ENCODE measurements at places on chromosomes 1 and 21. TPM values are rescaled to one million over a fixed set of nuclear protein-coding genes. Genes with fewer than 3 reads are reported as not detected.

DNA sequence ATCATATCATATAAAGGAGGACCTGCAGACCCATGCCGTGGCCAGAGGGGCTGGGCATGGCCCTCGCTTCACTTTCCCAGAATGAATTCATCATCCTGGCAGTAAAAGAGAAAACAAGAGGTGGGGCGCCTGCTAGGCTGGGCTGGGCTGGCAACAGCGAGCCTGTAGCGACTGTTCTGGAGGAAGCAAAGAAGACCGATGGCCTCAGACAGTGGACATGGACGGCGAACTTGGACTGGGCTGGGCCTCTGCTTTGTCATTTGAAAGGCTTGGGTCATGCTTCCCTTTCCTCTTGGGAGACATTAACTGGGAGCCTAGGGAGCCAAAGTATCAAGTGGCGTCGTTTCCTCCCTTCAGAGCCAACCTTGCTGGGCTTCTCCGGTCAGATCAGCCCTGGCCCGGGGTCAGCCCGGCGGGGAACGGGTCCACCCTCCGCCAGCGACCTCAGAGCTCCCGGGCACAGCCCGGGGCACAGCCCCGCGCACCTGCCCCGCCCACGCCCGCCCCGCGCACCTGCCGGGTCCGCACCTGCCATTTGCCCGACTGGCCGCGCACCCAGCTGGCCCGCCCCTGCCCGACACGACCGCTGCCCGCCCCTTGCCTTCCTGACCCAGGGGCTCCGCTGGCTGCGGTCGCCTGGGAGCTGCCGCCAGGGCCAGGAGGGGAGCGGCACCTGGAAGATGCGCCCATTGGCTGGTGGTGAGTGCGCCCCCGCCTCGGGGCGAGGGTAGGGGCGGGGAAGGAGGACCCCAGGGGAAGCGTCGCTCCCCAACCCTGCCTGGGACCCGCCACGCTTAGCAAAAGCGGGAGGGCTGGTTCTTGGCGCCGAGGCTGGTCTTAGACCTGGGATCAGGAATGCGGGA, at the start of gene FAM3B:
TSS of gene FAM3B (plus strand) at position 602 of the 863 bp plus-strand sequence. CDS start at position 681, 79 bp downstream.
- no peaks in the 10 kb centered on the region for H3K27me3 ChIP-seq
- H3K4me3 ChIP-seq = no peak within 1 kb of the TSS

DNA sequence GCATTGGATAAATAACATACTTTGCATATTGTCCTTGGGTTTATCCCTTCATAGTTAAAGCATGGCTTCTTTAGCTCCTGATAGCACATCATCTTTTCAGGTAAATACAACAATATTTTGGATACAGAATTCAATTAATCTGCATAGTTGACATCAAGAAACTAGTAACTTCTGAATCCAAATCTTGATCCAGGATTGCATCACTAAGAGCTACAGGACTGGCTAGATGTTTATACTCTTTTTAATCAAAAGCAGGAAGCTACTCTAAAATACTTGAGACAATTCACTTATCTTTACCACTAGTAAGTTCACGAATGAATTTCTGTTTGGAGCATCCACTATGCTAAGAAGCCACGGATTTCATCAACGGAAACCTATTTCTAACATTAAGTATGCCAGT, 54.2 kb upstream of the SLC44A3 start:
- no peak for DNase-seq
- no peaks in the 10 kb centered on the region for H3K36me3 ChIP-seq
- peaks cover 2% of the 10 kb centered on the region for H3K27me3 ChIP-seq
- no peaks in the 10 kb centered on the region for H3K4me1 ChIP-seq
- no peak overlapping the region for H3K4me3 ChIP-seq

DNA sequence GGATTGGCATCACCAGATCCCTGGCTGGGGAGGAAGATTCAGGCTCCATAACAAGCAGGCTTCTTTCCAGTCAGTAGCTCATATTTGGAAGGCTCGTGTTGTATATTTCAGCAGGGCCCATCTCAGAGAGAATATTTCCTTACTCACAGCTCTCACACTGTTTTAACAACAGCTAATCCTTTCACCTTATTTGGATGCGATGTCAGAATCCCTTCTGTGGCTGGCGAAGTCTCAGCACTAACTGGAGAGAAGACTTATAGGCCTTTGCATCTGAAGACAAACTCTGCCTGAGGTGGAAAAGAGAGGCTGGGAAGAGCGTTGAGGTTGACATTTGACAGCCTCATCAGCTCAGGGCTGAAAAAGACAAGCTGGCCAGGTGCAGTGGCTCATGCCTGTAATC, 47.2 kb upstream of the CAPZB start:
- no peaks in the 10 kb centered on the region for H3K36me3 ChIP-seq
- no peak overlapping the region for H3K4me3 ChIP-seq
- peaks cover 6% of the 10 kb centered on the region for H3K4me1 ChIP-seq
- DNase-seq = no peak

DNA sequence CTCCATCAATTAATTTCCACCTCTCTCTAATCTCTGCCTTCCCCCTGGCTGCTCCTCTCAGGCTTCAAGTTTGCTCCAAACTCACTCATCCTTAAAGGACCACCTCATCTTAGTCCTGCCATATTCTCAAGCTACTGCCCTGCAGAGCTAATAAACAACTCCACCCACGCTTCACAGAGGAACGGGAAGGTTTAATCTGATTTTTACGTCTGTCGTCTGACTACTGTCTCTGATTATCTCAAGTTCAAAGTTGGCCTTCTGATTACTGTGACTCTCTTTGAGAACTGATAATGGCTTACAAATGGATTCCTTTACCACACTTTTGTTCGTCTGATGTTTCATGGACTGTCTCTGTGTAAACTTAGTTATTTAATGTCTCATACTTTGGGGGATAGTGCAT, 7.6 kb upstream of the CPT2 start:
- H3K4me3 ChIP-seq = no peak overlapping the region
- no peak for DNase-seq
- no peaks in the 10 kb centered on the region for H3K36me3 ChIP-seq
- H3K27ac ChIP-seq = no peak overlapping the region
- H3K4me1 ChIP-seq = no peaks in the 10 kb centered on the region
- no peaks in the 10 kb centered on the region for H3K27me3 ChIP-seq

GRCh38 chr1:61007534-61008364, 74.6 kb upstream of the NFIA start:
- no peaks in the 10 kb centered on the region for H3K27me3 ChIP-seq
- H3K4me3 ChIP-seq = no peak overlapping the region
- H3K4me1 ChIP-seq = peaks cover 7% of the 10 kb centered on the region
- no peak overlapping the region for H3K27ac ChIP-seq

The SPRR4 gene
- total RNA-seq = not detected

The OR2T3 gene
- total RNA-seq = not detected

The FOXD3 gene
- not detected for total RNA-seq

The CD84 gene
- 11.1 TPM for total RNA-seq

Measured in natural killer cell (primary cell).